ENCODE measurements at places on chromosomes 5 and 9.

GRCh38 chr5:78829811-78830527, 155.1 kb downstream of the ARSB start:
- DNase-seq: no peak

GRCh38 chr9:19800884-19801283, 12.0 kb upstream of the SLC24A2 start:
- no peak for DNase-seq

DNA sequence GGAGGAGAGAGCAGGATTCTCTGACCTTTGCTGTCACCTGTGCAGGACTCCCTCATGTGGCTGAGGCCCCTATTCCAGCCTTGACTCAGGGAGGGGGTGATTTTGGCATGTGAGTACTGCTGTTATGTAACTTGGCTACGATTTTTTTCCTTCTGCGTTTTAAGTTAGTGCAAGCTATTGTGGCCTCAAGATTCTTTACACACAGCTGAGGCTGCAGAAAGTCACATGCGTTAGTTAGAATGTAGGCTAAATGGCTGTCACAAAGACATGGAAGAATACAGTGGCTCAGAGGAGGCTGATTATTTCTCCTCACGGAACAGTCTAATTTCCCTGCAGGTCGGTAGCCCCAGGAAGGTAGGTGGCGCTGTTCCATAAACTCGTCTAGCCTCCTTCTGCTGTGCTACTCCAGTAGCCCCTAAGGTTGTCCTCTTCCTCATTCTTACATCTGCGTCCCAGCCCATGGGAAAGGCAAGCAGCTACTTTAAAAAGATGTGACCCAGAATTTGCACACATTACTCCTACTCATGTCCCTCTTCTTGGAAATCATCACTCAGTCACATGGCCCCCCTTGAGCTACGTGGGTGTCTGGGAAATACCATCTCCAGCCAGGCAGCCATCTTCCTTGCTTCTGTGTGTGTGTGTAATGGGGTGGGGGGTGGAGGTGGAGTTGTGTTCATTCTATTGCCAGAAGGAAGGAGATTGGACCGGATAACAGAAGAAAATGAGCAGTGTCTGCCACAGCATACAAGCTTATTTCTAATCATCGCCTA, 486.6 kb downstream of the CCDC171 start:
- DNase-seq: no peak

GRCh38 chr5:32625547-32625946, 40.2 kb downstream of the SUB1 start:
- DNase-seq: no peak

GRCh38 chr5:1489754-1490153, 34.0 kb downstream of the LPCAT1 start:
- no peak for DNase-seq

- no peak for DNase-seq
Measured at GRCh38 chr5:132363431-132364112, 5.9 kb upstream of the SLC22A5 start.

DNA sequence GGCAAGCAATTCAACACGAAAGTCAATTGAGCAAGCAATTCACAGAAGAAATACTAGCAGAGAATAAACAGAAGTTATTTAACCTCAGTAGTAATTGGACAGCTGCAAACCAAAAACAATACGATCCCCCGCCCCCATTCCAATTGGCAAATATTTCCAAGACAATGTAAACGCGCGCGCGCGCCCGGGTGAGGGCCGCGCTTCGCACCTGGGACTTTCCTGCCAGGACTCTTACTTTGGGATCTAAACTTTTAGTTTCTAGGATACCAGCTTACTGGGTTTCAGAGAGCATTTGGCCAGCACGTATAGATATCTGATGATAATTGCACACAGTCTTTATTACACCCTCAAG, 8.6 kb downstream of the RUFY1 start:
- no peak for DNase-seq

GRCh38 chr9:74589576-74589975, 92.4 kb downstream of the RORB start:
- no peak for DNase-seq

DNA sequence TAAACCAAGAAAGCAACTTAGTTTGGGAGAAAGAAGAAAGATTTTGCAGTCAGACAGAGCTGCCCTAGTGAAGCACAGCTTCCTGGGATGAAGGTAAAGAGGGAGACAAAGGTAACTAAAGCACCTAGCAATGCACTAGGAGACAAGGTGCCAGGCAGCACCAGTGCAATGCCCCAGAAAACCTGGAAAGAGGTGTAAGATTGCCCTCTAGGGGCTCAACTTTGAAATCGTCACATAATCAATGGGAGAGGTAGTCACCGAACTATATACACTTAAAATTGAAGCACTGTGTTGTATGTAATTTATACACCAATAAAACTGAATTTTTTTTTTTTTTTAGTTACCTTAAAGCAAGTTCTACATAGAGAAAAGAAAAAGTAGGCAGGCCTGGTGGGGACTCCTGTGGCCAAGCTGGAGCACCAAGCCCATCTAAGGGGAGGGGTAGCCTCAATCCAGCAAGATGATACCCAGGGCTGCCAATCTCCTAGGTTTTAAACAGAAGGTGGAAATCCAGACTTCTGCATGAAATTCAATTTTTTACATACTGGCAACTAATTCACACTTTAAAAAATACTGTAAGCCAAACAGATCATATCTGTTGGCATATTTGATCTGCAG, 48.2 kb downstream of the CDK5RAP2 start:
- no peak for DNase-seq

GRCh38 chr9:97321691-97322090, 14.2 kb downstream of the CCDC180 start:
- no peak for DNase-seq

GRCh38 chr9:6049798-6050197, 34.4 kb upstream of the RANBP6 start:
- no peak for DNase-seq

GRCh38 chr5:1166370-1166769, 35.0 kb upstream of the SLC6A19 start:
- no peak for DNase-seq

DNA sequence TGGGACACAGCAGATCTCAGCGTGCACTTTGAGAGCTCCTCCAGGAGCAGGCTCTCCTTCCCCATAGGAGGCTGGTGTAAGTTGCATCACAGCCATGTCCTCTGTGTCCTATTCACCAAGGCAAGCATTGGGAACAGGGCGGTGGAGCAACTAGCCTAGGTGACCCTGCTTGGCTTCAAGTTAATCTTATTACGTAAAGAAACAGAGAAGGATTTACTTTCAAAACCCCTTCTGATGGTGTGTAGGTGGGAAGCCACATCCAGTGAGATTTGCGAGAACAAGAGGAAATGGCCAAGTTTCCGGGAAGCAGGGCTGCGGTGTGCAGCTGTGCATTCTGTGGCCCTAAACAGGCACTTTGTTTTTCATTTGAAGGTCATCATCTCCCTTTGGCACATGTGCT, 80.2 kb downstream of the TRIO start:
- no peak for DNase-seq

DNA sequence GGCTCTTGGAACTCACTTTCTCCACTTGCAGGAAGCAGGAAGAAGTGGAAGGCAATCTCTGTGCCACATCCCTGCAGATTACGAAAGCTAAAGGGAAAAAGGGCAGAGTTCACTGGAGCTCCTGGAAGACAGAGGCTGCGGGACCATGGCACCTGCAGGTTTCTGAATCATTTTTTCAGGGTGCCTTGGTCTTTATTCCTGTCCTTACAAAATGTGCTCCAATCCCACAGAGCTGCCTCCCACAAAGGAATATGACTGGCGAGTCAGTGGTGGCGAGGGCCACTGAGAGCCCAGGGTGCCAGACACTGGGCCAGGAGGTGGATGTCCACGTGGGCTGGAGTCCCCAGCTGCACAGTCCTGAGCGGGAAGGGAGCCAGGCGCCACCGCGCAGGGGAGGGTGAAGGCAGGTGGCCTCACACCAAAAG, 183.0 kb downstream of the FANCC start:
- no peak for DNase-seq

GRCh38 chr5:7676455-7676854, 174.5 kb downstream of the CFAP90 start:
- DNase-seq: no peak

DNA sequence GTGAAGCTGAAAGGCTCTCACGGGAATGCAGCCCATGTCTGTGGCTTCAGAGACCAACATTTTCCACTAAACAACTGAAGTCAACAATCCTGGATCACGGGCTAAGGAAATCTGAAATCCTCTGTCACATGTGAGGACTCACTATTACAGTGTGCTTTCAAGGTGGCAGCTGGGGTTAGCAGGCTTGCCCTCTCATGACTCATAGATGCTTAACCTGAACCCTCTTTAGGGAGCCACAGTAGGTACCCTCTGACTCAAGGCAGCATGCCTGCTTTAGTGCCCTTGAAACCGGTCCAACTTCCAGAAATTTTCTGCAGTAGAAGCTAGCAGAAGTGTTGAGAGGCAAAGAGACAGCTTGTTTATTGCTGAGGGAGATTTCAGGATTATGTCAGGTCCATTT, 232.5 kb downstream of the GABRB2 start:
- DNase-seq: no peak

DNA sequence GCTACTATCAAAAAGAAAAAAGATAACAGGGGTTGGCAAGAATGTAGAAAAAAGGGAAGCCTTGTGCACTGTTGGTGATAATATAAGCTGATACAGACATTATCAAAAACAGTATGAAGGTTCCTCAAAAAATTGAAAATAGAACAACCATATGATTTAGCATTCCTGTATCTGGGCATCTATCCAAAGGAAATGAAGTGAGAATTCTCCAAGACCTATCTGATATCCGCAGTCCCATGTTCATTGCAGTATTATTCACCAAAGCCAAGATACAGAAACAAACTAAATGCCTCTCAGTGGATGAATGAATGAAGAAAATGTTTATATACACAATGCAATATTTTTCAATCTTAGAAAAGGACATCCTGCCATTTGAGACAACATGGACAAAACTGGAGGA, 1943.3 kb downstream of the MAT2B start:
- DNase-seq: no peak

DNA sequence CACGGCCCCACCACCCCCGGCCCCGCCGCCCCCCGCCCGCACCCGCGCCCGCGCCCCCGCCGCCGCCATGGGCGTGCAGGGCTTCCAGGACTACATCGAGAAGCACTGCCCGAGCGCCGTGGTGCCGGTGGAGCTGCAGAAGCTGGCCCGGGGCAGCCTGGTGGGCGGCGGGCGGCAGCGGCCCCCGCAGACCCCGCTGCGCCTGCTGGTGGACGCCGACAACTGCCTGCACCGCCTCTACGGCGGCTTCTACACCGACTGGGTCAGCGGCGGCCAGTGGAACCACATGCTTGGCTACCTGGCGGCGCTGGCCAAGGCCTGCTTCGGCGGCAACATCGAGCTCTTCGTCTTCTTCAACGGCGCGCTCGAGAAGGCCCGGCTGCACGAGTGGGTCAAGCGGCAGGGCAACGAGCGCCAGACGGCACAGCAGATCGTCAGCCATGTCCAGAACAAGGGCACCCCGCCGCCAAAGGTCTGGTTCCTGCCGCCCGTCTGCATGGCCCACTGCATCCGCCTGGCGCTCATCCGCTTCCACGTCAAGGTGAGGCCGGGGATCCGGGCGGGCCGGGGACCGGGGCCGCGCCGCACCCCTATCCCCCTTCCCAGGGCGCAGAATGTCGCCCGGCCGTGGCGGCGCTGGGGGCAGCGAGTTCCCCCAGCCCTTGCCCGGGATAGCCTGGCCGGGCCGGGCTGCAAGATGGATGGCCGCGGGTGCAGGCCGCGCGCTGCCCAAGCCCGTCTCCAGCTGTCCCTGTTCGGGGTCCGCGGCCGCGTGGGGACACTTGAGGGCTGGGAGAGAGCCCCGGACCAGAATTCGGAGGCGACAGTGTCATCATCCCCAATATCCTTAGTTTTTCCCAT, 594 bp downstream of the FAM120A start:
- DNase-seq: no peak

DNA sequence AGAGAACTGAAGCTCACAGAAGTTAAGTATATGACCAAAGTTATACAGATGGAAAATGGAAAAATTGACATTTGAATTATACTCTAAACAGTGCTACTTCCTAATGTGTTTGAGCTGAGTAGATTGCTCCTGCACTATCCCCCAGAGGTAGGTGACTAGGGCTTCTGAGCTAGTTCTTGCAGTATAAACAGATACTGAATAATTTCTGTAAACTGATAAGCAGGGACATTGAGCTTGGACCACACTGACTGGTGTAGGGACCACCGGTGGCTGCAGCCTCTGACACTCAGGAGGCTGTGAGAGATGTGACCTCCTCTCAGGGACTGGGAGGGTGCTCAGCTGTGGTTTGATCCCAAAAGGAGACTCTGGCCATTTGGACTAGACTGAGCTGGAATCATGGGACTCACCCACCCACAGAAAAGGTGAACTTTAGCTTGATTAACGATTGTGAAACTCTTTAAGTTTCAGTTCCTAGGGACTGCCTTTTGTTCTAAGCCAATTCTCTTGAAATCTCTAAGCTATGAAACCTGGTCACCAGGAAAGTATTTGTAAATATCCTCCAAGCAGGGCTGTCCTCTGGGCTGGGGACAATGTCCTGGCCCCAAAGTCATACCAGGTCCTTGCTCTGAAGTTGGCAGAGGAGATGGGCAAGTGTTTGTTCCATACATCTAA, 291.5 kb downstream of the SEC61B start:
- no peak for DNase-seq

- DNase-seq: no peak
Measured at GRCh38 chr9:98457726-98458370, 202.4 kb upstream of the TBC1D2 start.

- no peak for DNase-seq
Measured at GRCh38 chr5:125654392-125654791, 768.8 kb upstream of the GRAMD2B start.

- no peak for DNase-seq
Measured at GRCh38 chr5:176538230-176538988, 1.2 kb upstream of the RNF44 start.

GRCh38 chr5:90113108-90113507, 296.4 kb downstream of the CETN3 start:
- no peak for DNase-seq

DNA sequence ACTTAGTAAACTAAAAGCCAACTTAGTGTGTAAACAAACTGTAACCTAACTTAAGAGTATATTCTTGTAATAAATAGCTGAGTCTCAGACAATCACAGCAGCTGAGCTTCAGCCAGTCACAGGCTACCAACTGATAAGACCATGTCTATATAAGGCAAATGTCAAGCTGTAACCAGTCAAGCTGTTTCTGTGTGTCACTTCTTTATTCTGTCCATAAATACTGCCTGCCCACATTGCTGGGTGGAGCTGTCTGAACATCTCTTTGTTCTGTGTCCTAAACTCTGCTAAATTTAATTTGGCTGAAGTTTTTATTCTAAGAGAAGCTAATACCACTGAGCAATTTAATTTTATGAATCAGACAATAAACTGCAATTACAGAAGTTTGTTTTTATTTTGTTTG, 412.1 kb upstream of the CDH10 start:
- no peak for DNase-seq

- no peak for DNase-seq
Measured at GRCh38 chr5:176664886-176665285, 17.6 kb downstream of the TSPAN17 start.

GRCh38 chr9:93964685-93965084, 9.5 kb upstream of the BARX1 start:
- no peak for DNase-seq

- DNase-seq: no peak
Measured at GRCh38 chr9:13386935-13387733, 107.6 kb upstream of the MPDZ start.

- DNase-seq: no peak
Measured at GRCh38 chr9:36992501-36993316, 41.4 kb downstream of the PAX5 start.

- DNase-seq: no peak
Measured at GRCh38 chr5:128121651-128122050, 38.1 kb downstream of the SLC12A2 start.

Data from stimulated activated CD4-positive, alpha-beta T cell treated with anti-CD3 and anti-CD28 coated beads, Interleukin-1b, Interleukin-23, amount 100 ng/mL, for 1 hour (primary cell).